ENCODE measurements at places on chromosomes 7 and 10. TPM values are rescaled to one million over a fixed set of nuclear protein-coding genes. Genes with fewer than 3 reads are reported as not detected.

DNA sequence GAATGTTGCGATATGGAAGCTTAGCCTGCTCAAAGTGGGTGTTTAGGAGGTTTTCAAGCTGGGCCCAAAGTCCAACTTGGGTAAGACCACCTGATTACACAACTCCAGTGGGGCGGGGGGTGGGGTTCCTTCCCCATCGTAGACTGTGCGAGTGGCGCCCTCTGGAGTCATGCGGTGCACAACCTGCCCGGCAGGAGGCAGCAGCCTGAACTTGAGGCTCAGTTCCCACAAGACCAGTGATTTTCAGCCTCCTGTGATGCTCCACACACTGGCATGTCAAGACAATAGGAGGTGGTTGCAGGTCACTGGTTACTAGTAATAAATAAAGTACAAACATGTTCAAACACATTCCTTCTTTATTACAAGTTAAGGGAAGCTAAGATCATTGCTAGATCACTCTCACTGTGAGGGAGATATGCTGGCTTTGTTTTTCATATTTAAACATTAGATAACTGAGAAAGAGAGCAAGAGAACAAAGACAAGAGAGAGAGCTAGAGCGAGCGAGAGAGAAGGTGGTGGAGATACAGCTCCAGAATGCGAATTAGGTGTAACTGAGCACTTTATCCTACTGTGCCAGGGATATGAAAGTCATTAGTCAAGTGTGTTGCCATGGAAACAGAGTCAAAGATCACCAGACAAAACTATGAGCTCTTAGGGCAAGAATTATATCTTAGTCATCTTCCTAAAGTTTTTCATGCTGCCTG is 97.4 kb upstream of the BMPER start:
- DNase-seq = peak; percentile 74

Gene OR2A7
- total RNA-seq = not detected

Gene PRTFDC1
- 17.9 TPM for total RNA-seq

DNA sequence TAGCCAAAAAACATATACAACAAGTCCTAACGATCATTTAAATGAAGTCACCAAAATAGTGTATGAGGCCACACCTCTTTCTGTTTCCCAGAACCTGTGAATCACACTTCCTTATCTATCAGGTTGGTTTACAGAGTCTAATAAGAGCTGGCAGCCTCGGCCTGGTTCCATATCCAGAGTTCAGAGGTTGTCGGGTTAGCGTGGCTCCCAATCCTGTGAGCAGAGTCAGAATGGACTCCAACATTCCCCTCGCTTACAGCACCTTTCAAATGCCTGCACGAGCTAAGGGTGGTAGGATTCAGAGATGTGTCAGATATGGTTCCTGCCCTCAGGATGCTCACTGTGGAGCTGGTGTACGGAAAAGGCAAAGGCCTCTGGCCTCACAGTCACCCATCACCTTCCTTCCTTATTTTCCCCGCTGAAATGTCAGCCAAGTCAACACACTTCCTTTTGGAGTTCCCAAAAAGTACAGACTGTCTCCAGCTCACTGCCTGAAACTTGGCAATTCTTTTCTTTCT is 6.0 kb downstream of the IL15RA start:
- no peak for DNase-seq

DNA sequence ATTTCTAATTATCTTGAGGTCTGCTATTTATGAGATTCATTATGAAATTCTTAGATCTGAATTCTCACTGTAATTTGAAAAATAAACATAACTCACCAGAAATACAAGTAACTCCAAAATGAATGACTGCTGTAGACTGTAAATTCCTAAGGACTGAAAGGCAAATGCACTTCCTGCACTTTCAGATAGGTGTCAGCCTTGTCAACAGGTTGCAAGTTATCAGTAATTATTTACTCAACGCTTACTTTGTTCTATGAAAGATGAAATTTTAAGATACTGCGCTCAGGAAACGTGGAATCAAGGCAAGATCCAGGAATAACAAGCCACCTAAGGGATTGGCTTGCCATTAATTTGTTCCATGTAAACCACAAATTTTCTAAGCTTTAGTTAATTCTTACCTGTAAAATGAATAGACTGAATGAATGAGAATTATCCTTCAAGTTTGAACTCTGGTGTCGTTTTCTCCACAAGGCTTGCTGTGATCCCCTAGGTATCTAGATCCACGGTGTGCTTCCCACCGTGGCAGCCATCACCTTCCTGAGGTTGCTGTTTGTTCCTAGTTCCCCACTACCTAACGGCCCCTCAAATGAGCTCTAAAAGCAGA is 12.6 kb downstream of the DHX32 start:
- peak; percentile 65 for DNase-seq

All from IMR-90 (cell line).